ENCODE measurements at places on chromosomes 5 and 9.

DNA sequence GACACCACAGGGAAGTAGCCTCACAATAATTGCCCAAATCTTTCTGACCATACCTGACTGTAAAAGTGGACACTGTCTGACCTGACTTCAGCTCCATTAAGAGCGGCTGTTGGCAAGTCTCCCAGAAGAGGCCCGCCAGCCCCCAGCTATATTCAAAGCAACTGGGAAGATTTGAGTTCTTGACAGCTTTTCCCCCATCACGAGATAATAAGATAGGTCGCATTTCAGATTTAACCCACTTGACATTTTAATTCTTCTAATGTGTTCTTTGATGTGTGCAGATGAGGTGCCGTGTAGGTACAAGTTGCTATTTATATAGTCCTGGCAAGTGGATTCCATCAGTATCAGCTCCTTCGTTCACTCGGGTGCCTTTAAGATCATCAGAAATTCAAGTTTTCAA lies 345.7 kb downstream of the DRD1 start:
- DNase-seq, result no peak

- DNase-seq, result no peak
These were observed 35.6 kb upstream of the ATP6V1G1 start for GRCh38 chr9:114551750-114552685.

DNA sequence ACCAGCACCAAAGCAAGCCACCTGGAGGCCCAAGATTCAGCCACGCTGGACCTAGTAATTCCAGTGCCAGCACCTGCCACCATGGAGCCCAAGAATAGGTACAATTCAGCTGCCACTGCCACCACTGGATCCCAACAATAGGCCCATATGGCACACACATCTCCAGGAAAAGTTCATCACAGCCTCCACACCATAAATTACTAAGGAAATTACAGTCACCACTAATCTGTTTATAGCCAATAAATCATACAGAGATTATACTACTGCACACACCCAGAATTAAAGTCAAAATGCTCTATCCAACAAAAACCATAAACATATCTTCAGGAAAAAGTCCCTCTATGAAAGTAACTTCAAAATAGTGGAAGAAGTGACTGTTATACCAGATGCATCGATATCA lies 242.8 kb downstream of the SPATA31D1 start:
- no peak for DNase-seq

DNA sequence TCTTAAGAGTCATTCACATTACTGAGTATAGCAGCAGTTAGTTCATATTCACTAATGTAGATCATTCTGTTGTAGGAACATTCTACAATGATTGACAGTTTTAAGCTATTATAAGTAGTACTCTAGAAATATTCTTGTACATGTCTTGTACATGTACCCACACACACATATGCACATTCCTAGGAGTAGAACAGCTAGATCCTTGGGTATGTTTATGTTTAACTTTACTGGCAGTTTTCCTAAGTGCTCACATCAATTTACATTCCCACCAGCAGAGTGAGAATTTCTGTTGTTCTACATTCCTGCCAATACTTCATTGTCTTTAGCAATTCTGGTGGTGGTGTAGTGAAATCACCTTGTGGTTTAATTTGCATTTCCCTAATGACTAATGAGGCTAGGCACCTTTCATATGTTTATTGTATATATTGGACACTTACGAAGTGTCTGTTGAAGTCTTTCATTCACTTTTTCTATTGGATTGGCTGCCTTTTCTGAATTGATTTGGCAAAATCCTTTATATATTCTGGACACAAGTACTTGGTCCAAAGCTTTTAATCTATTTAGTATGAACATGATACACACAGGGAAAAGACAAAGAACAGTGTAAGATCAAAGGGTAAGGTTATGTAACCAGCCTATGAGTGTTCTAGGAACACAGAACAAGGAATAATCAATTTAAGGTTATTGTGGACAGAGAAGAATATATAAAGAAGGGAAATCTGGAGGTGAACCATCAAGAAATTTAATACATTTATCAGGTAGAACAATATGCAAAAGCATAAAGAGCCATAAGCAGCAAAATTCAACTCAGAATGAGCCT lies 95.6 kb downstream of the MLLT3 start:
- no peak for DNase-seq

DNA sequence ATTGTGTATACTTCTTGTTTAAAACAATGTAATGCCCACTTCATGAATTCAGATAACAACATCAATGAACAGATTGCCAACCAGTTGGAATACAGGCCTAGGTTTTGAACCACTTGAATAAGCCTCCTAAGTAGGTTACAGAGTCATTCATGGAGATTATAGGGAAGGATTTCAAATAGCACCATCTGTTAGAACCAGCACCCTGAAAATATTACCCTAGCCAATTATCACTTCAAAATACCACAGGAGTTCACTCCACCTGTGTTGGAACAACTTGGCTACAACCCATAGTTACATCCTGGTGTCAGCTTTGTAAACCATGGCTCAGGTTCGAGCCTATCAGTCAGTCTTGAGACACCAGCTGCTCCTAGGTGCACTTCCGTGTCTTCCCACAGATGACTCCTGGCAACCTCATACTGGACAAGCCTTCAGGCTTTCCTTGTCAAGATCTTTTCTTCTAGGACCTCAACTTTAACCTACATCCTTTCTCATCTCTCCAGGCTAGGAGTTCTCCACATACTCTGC lies 350.0 kb downstream of the DEPDC1B start:
- no peak for DNase-seq

- DNase-seq, result no peak
These were observed 203.9 kb downstream of the CWC27 start for GRCh38 chr5:64972591-64972990.

- DNase-seq, result no peak
These were observed 168.7 kb downstream of the KDM4C start for GRCh38 chr9:6926436-6926835.

GRCh38 chr5:58681943-58682342 lies 99.1 kb downstream of the RAB3C start:
- DNase-seq, result no peak

DNA sequence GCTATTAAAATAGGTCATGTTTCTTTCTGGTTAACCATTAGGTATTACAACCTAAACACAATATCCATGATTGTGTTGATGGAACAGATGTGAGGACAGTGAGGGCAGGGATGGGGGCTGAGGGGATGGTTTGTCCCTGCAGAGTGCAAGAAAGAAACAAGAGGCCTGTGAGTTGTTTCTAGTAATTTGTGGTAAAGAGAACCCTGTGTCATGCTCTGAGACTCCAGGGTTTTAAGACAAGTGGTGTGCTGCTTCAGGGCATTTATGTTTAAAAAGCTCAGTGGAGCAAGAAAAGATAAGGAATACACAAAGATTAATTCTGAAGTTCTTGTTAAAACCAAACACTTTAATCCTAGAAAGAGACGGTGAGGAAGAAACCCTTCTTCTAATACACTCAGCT lies 656.5 kb downstream of the TLE1 start:
- no peak for DNase-seq

DNA sequence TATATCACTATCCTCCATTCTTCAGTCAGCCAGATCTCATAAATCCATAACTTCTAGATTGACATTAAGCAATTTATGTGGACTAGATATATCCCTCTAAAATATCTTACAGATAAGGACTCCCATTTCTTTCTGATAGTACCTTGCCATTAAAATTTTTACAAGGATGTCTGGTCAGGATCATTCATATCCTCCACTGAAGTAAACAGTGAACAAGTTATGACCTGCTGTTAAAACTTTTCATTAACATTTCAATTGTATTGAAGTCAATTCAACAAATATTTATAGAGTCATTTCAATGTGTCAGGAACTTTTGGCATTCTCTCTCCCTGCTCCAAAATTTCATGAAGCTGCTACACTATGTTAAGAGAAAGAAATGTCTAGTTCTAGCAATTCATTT lies 1159.6 kb downstream of the CDH12 start:
- DNase-seq, result no peak

GRCh38 chr9:79693750-79694149 lies 122.0 kb downstream of the TLE4 start:
- DNase-seq, result no peak

- no peak for DNase-seq
These were observed 221.3 kb upstream of the FTMT start for GRCh38 chr5:121630402-121630801.

DNA sequence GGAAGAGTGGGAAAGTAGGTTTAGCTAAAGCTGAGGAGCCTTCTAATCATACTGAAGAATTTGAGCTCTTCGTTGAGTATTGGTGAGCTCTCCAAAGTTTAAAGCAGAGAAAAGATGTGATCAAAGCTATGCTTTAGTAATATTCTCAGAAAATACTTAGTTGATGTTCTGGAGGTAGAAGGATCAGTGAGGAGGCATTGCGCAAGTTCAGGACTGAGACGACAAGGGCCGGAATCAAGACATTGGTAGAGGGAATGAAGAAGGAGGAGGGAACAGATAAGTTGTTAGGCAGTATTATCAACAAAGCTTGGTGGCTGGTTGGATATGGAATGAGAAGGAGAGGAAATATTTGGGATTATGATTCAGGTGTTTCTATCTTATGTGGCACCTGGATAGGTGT lies 7.1 kb downstream of the CAVIN4 start:
- DNase-seq, result no peak

DNA sequence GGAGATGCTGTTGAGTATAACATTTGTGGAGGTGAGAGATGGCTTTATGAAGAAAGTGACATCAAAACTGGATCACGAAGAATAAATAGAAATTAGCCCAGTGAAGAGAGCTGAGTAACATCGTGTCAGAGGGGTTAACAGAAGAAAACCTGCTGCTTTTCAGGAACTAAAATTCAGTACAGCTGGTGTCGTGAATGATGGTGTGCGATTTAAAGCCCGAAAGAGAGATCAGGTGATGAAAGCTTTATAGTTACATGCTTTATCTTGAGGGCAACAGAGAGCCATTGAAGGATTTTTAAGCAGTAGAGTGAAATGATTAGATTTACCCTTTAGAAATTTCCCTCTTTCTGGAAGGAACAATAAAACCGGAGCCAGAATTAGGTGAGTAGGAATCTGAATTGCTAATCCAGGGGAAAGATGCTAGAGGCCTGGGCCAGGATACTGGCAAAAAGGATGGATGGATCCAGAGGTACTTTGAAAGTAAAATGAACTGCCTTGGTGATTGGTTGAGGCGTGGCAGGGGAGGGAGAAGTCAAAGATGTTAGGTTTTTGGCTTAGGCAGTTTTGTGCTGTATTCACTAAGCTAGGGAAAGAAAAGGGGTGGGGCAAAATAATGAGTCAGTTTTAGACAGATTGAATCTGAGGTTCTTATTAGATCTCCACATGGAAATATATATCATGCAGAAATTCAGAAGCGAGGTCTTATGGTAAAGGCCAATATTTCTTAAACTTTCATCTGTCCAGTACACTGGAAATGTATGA lies 3.4 kb downstream of the LRRC70 start:
- DNase-seq, result no peak

DNA sequence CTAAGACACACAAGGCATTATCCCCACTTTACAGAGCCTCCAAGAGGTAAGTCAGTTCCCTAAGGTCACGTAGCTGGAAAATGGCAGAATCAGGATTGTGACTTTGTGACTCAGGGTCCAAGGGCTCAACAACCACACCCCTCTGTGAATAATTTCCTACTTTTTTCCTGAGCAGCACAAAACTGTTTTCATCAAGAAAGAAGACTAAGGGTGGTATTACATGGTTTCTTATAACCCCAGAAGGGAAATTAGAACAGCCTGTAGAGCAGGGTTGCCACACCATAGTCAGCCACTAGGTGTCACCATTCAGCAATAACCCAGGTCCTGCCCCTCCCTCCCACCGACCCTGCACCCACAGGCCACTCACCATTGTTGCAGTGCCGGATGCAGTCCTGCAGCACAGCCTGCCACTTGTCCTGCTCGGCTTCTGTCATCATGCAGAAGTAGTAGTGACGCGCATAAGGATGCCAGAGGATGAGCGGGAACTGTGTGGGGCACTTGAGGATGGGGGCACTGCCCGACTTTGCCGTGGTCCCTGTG lies 72.1 kb downstream of the LRSAM1 start:
- no peak for DNase-seq

DNA sequence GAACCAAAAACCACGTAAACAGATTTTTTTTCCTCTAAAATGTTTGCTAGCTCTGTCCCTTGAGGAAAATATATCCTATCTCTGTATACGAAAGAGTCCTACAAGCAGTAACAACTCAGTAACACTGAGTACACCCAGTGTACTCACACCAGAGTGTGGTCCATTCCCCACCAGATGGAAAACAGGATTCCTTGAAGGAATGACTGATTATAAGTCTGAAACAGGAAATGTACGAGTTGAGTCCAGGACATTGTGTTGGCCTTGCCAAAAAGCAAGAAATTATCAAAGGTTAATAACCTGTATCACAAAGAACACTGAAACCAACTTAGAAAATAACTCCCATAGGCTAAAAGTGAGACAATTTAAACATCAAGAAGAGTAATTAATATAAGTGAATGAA lies 20.4 kb downstream of the GOLPH3 start:
- no peak for DNase-seq

- DNase-seq, result no peak
These were observed 174.4 kb downstream of the CHSY3 start for GRCh38 chr5:130078661-130079060.

DNA sequence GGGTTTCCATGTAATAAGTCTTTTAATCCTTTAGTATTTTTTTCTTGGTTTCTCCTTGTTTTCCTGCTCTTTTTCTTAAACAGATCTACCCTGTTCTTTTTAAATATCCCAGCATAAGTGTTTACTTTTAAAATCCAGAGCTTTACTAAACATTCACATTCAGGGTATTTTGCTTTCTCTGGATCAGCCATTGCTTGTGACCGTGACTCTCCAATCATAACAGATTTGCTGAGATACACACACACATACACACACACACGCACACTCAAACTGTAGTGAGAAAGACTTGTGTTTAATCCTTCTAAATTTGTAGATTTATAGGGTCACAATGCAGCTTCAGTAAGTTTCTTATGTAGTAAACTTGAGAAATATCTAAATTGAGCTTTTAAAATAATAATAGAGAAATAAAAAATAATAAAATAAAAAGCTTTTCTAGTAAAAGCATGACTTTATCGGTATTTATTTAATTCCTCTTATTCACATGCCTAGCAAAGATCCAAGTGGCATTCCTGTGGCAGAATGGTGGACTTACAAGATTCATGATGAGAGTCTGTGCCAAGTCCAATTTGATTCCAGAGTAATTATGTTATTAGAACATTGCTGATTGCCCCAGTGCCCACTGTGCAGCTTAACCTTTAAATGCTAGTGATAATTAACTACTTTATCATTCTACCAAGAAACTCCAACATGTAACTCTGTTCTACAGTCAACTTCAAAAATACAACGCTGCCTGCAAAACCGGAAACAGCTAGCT lies 129.0 kb downstream of the TLE4 start:
- no peak for DNase-seq

- DNase-seq, result no peak
These were observed 746.3 kb upstream of the RIOK2 start for GRCh38 chr5:97929383-97929782.

GRCh38 chr5:95070866-95071265 lies 214.0 kb downstream of the MCTP1 start:
- no peak for DNase-seq

All from GM12892 (cell line).